SK-N-DZ (cell line): ENCODE measurements at places on chromosomes 7 and 10.
A peak's percentile ranks its signal among the peaks of the same experiment; 100 is the strongest.

DNA sequence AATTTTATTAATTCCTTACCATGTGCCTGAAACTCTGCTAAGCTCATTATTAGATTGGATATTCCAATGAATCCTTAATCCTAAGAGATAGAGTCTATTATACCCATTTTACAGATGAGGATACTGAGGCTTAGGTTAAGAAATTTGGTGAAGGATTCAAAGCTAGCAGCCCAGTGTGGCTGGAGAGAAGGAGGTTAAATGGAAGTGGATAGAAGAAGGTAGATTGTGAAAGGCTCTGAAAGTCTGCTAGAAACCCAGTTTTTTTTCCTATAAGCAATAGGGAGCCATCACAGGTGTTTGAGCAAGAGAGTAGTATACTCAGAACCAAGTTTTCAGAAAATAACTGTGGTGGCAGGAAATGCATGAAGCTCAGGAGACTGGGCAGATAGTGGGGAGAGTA, 265.8 kb upstream of the NEBL start:
- DNase-seq, result no peak

DNA sequence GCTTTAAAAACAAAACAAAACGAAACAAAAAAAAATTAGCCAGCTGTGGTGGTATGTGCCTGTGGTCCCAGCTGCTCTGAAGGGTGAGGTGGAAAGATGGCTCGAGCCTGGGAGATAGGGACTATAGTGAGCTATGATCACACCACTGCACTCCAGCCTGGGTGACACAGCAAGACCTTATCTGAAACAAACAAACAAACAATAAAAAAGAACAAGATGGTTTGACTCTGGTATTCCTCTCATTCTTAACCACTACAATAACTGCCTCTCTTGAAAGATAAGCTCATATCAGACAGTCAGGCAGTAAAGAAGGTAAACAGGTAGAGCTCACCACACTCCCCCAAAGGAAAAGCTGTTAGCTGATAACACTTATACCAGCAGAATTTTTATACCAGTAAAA, 14.1 kb upstream of the DUSP5 start:
- no peak for DNase-seq

- DNase-seq, result no peak
These were observed 53.2 kb upstream of the MACC1 start for GRCh38 chr7:20270371-20270770.

DNA sequence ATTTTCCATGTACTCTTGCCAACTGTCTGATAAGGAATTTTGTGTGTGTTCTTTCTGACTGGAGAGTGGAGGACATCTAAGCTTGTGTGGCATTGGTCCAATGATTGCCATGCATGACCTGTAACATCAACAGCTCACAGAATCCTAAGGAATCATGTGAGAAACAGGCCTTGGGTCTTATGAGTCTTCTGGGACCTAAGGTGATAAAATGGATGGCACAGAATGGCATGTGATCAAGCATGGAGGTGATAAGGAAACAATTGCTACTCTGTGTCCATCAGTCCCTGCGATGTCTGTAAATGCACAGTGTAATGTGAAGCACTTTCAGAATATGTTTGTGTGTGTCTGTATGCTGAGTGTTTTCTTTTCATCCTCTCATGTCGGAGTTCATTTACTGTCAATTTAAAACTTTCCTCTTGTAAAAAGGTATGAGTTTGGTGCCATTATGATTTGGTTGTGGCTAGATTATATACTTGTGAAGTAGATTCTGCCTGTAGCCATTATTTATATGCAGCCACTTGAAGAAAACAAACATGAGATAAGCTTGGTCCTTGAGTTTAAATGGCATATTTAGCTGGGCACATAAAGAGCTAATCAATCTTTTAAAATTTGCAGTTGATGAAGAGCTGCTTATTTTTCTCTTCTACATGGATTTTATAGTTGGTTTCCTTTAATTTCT, 127.5 kb downstream of the VPS50 start:
- no peak for DNase-seq

DNA sequence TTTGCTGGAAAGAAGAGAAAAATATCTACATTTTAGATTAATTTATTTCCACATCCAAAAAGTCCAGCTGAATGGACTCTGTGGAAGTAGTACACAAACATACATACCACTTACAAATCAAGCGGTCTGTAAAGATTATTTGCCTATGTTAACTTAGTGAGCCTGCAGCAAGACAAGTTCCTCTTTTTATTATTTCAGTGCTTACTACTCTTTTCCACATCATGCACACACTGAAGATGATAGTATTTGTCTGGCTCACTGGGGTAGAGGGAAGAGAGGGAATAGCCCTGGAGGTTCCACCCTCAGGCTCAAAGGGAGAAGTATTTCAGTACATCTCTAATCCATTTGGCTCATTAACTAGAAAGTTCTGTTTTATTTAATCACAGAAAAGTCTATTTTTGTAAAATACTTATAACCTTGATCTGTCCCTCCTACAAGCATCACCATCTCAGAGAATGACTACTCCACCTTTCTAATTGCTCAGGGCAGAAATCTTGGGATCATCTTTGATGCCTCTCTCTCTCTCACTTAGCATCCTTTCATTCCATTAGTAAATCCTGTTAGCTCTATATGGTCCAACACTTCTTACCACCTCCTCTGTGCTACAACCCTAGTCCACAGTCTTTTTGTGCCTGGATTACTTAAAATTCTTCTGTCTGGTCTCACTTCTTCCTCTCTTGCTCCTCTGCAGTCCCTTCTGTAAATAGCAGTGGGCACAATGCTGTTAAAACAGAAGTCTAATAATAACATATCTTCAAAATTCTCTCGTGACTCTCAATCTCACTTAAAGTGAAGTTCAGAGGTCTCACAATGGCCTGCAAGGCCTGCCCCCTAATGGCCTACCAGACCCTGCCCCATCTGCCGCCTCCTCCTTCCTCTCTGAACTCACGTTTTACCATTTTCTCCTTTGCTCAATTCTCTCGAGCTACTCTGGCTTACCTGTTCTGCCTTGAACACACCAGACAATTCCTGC, 64.3 kb upstream of the CCDC6 start:
- DNase-seq, result no peak

- no peak for DNase-seq
These were observed 1.8 kb downstream of the GDI2 start for GRCh38 chr10:5811387-5811821.

- no peak for DNase-seq
These were observed 133.4 kb downstream of the LRRC4 start for GRCh38 chr7:127897704-127898454.

- peak; percentile 16 for DNase-seq
These were observed 16.6 kb downstream of the COL28A1 start for GRCh38 chr7:7519056-7519455.

DNA sequence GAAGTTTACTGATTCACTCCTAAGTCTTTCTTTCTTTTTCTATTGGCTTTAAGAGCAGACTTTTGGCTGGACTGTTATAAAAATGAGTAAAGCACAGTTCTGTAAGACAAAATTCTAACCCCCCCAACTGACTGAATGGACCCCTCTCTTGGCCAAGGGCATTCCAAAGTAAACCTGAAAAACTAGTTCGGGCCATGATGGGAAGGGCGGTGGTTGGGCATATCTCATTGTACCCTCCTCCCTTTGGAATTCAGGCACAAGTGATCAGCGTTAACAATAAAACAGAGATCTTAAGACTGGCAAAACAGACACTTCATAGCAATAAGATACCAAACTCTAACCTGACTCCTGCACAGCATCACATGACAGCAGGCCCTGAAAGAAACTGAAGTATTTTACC, 6.1 kb upstream of the KIF20B start:
- DNase-seq, result no peak

- no peak for DNase-seq
These were observed 4.4 kb downstream of the DDIT4 start for GRCh38 chr10:72277996-72278667.

DNA sequence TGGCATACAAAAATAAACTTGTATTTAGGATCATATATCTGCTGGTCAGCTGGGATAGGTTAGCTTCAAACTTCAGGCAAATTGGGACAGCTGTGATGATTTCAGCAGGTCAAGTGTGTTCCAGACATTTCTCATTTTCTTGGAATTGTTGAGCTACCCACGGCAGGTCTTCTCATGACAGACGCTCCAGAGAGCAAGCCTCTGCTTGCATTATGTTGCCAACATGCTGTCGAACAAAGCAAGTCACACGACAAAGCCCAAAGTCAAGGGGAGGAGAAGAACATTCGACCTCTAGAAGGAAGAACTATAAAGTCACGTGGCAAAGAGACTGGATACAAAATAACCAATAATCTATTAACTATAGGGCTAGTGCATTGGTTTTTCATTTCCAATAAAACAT, 103.5 kb downstream of the RAB18 start:
- no peak for DNase-seq

- DNase-seq, result no peak
These were observed 14.4 kb downstream of the DENND2A start for GRCh38 chr7:140625908-140626868.

GRCh38 chr10:54904833-54905232, 103.8 kb upstream of the PCDH15 start:
- no peak for DNase-seq

DNA sequence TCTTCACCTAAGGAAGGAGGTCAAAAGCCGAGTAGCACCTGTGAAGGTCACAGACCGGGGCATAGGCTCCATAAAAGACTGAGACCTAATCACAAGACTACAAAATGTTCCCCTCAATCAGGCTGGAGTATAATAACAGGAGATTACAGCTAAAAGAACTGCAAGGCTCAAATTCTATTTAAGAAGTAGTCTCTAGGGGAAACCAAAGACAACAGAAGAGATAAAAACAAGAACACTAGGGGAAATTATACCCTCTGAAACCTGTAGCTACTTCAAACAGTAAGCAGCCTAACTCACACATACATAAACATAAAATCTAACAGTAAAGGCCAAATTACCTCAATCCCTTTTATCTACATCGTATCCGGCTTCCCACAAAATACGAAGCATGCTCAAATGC, 38.3 kb downstream of the LMBR1 start:
- DNase-seq, result no peak

- DNase-seq, result no peak
These were observed 57.8 kb upstream of the PDCD4 start for GRCh38 chr10:110813743-110814472.

- DNase-seq, result no peak
These were observed 51.8 kb downstream of the NPSR1 start for GRCh38 chr7:34709771-34710170.

- no peak for DNase-seq
These were observed 5.8 kb downstream of the CHAT start for GRCh38 chr10:49619613-49620012.

DNA sequence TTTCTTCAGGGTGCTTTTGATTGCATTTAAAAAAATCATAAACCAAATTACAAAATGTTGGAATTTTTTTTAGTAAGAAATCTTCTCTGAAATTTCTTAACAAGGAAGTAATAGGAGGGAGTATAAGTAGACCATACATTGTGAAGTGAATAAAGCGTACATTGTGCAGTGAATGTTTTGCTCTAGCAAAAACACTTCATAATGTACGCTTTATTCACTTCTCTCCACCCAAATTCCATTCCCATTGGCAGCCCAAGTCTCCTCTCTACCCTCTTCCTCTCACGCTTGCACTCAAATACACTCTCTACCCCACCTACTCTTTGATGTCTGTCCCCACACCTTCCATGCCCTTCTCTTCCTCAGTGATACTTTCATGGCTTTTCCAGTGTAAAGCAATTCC, 241.0 kb downstream of the PPP1R3A start:
- no peak for DNase-seq

- DNase-seq, result no peak
These were observed 628.7 kb upstream of the AUTS2 start for GRCh38 chr7:68969571-68969970.

- DNase-seq, result no peak
These were observed 780.1 kb downstream of the PHTF2 start for GRCh38 chr7:78578686-78579085.

GRCh38 chr7:157538321-157538720, 201.5 kb downstream of the DNAJB6 start:
- DNase-seq, result no peak

DNA sequence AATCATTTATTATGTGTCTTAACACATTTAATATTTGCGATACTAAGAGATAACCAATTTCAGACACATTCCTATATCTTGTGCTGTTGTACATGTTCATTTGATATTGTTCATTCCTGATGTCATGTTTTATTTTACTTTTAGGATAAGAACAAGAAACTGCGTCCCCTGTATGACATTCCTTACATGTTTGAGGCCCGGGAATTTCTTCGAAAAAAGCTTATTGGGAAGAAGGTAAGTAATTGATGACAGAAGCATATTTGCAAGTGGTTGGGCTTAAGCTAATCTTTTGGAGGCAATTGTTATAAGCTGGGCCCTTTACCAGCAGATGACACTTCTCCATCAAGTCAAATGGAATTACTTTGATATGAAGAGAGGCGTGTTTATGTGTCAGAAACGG, 155.3 kb downstream of the SND1 start:
- DNase-seq, result no peak

GRCh38 chr10:113133497-113134115, 183.6 kb downstream of the TCF7L2 start:
- DNase-seq, result no peak

DNA sequence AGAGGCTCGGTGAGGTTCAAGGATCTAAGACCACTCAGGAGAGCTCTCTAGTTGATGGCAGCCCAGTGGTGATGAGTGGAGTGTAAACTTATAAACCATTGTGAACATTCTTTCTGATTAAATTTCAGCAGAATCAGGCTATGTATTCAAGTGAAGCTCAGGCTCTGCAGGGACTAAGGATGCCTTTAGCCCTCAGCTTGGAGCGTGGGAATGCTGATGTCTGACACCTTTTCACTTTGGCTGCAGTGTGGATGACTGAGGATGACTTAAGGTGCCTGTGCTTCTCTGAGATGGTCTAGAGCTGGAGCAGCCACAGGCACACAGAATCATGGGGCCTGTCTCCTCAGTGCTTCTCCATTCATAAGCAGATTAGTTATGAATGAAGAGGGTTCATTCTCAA, 150.4 kb downstream of the SORCS3 start:
- DNase-seq, result no peak

- DNase-seq, result no peak
These were observed 213.2 kb upstream of the MGMT start for GRCh38 chr10:129253865-129254179.

DNA sequence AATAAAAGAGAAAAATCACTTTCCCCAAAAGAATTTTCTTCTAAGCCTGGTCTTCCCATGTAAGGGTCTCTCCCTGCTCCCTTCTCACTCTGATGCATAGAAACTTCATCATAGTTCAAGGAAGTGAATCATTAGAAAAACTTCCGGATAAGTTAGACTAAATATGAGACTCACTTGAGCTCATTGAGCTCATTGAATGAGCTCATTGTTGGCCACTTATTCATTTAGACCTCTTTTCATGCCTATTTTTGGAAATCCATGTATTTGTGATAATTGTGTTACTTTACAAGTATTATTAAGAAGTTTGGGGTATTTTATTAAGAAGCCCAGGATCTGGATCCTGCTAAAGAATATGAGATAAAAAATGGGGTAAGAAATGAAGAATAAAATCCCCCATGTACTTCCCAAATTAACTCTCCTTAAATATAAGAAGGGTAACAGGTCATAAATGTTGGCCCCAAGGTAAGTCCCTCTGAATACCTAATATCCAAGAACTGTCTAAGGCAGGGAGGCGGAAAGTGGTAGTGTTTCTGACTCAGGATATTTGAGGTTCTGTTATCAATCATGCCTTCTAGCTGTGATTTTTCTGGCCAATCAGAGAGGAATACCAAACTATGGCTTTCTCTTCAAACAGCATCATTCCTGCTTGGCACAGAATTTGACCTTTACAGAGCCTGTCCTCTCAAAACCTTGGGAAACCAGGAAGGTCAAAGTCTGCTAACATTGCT, 236.5 kb upstream of the PTN start:
- no peak for DNase-seq

- no peak for DNase-seq
These were observed 43.1 kb downstream of the KLF6 start for GRCh38 chr10:3741688-3742461.

- no peak for DNase-seq
These were observed 129.2 kb upstream of the SEC61G start for GRCh38 chr7:54888067-54888733.
